Large intestine (tissue), 12 donors: ENCODE measurements at places on chromosomes 5 and 9. TPM values are rescaled to one million over a fixed set of nuclear protein-coding genes. Genes with fewer than 3 reads are reported as not detected.

The ADAM19 gene
- polyA plus RNA-seq = 13.6 TPM

The RALGPS1 gene
- 58.8 TPM for polyA plus RNA-seq

DNA sequence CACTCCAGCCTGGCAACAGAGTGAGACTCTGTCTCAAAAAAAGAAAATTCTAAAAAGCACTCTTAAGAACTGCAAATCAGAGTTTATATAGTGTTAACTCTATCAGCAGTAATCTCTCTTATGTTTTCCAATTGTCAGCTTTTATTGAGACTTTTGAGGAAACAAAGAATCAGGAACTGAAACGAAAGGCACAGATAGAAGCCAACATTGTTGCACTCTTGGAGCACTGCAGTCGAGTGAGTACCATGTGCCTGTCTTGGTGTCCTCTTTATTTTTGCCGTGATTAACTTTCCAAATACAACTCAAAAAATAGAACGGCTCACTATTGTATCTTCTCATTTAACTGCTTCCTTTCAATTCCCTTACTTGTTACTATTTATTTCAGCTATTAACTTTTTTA is 41.7 kb upstream of the LRRC19 start:
- no peak overlapping the region for H3K4me3 ChIP-seq
- no peaks in the 10 kb centered on the region for H3K4me1 ChIP-seq
- H3K27me3 ChIP-seq = no peaks in the 10 kb centered on the region
- H3K27ac ChIP-seq = no peak overlapping the region

GRCh38 chr5:130234816-130235215 is 330.6 kb downstream of the CHSY3 start:
- DNase-seq = no peak
- H3K36me3 ChIP-seq = no peaks in the 10 kb centered on the region
- H3K27ac ChIP-seq = no peak overlapping the region

GRCh38 chr5:136364307-136364706 is 1.0 kb downstream of the TRPC7 start:
- no peaks in the 10 kb centered on the region for H3K4me1 ChIP-seq
- H3K27ac ChIP-seq = no peak overlapping the region
- H3K36me3 ChIP-seq = no peaks in the 10 kb centered on the region
- no peak for DNase-seq

DNA sequence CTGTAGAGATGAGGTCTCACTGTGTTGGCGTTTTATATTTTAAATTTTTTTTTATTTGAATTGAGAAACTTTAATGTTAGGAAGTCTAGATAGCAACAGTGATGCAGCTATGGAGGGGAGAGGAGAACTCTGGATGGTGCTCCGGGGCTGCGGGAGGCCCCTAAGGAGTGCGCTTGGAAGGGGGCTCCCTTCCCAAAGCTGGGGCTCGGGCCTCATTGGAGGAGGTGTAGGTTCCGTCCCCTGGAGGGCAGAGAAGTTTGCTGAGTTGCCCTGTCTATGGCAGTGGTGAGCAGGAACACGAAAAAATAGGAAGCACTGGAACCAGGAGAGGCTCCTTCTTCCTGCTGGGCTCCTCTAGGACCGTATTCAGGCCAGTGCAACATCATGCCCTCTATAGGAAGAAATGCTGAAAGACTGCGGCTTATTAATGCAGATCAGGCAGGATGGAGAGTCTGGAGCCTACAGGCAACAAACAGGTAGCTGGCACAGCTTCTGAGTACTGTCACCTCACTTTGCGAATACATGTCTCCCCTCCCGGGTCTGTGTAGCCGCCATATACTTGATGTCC is 16.1 kb downstream of the AHRR start:
- peaks cover 9% of the 10 kb centered on the region for H3K27me3 ChIP-seq
- no peak overlapping the region for H3K4me3 ChIP-seq
- no peaks in the 10 kb centered on the region for H3K4me1 ChIP-seq
- no peak for DNase-seq

DNA sequence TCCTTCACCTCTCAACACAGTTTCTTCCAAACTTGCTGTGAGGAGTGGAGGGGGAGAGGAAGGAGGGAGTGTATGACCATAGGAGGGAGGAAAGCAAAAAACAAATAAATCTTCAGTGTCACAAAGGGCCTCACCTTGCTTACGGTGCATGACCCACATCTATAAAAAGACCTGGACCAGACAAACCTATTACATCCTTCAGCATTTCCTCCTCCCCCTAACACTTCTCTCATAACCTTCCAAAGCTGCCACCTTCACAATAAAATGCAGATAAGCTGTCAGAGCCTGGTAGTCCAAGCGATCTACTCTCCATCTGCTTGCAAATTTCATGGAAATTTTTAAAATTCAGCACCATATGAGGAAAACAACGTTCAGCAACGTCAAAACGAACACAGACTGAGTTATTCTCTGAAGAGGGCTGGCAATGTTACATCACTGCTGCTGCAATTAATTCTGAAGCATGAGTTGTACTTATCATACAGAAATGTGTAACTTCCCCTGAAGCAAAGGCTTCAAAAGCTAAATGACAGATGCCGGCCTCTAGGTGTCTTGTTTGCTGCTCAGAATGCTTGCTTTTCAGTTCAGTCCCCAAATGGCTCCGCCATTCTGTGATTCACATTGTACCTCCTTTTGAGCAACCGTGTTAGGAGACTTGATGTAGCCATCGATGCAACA is 62.9 kb downstream of the EFNA5 start:
- H3K27ac ChIP-seq = no peak overlapping the region
- DNase-seq = no peak
- no peaks in the 10 kb centered on the region for H3K36me3 ChIP-seq
- no peaks in the 10 kb centered on the region for H3K4me1 ChIP-seq
